GM10248 (cell line): ENCODE measurements at places on chromosomes 4 and X.

- DNase-seq: peak; percentile 24
Observed at GRCh38 chrX:30649859-30650258, 3.4 kb upstream of the GK start.

DNA sequence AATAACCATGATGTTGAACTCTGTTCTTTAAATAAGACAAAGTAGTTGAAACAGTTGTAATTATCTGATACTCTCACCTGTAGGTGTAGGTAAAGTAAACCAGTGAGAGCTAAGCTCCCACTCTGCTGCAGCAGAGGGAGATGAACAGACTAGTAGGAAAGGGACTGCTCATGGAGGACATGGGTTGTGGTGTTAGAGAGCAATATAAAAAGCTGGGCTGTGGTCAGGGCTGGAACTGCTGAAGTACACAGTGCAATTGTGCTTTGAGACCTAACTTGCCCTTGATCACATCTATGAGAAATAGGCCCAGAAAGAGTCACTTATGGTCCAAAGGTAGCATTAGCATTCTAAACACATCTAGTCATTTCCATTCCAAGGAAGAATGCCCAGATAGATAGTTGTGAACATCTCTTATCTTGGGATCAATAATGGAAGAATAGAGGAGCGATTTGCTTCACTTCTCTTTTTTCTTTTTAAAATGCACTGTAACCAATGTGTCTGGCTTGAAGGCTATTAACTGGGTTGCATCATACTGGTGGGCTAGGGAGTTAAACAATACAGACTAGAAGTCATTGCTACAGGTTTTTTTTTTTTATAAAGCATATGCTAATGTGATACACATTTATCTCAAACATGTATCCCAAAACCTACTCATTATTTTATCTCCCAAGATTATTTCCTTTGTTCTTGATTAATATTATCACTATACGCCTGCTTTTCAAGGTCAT lies 251.3 kb upstream of the CENPE start:
- DNase-seq: no peak

DNA sequence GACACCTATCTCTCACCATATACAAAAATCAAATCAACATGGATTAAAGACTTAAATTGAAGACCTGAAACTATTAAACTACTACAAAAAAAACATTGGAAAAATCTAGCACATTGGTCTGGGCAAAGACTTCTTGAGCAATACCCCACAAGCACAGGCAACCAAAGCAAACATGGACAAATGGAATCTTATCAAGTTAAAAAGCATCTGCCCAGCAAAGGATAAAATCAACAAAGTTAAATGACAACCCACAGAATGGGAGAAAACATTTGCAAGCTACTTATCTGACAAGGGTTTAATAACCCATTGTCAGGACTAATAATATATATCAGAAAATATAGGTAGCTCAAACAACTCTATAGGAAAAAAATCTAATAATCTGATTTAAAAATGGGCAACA lies 415.6 kb downstream of the KLHL13 start:
- DNase-seq: no peak

DNA sequence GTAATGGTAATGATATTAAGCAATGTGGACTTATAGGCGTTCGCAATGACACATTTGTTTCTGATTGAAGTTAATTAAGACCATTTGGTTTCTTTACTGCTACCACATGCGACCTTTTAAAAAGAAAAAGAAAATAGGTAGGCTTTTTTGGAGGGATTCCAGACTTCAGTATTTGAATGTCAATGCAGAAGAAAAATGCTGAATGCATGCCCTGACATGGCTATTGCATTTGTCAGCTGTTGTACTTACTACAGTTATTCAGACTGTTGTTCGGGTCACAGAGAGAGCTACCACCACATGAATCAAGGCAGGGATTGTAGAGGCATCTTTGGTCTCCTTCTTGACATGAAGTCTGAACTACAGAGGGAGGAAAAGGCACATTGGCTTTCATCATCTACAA lies 163.7 kb downstream of the CORIN start:
- no peak for DNase-seq

GRCh38 chrX:34918856-34919255 lies 23.7 kb upstream of the FAM47B start:
- DNase-seq: no peak

DNA sequence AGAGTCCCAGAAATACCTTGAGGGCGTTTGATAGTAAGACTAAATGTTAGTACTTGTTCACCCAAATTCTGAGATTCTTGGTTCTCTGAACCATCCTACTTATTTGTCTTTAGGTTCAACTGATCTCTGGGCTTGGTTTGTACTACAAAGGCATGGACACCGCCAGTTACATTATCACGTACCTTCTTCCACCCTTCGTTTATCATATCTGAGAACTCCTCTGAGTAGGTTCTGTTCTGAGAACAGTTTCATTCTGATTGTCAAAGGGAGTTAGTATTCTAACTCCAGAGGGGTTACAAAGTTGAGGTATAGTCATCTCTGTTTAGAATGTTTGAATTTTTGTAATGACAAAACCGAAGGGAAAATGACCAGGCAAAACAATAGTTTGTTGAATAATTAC lies 19.3 kb downstream of the ZFX start:
- DNase-seq: no peak

GRCh38 chr4:184769141-184769765 lies 35.4 kb upstream of the CENPU start:
- DNase-seq: no peak

- DNase-seq: no peak
Observed at GRCh38 chr4:99927566-99927965, 18.9 kb downstream of the DNAJB14 start.

GRCh38 chrX:57752866-57753265 lies 72.8 kb upstream of the NLRP2B start:
- DNase-seq: no peak

DNA sequence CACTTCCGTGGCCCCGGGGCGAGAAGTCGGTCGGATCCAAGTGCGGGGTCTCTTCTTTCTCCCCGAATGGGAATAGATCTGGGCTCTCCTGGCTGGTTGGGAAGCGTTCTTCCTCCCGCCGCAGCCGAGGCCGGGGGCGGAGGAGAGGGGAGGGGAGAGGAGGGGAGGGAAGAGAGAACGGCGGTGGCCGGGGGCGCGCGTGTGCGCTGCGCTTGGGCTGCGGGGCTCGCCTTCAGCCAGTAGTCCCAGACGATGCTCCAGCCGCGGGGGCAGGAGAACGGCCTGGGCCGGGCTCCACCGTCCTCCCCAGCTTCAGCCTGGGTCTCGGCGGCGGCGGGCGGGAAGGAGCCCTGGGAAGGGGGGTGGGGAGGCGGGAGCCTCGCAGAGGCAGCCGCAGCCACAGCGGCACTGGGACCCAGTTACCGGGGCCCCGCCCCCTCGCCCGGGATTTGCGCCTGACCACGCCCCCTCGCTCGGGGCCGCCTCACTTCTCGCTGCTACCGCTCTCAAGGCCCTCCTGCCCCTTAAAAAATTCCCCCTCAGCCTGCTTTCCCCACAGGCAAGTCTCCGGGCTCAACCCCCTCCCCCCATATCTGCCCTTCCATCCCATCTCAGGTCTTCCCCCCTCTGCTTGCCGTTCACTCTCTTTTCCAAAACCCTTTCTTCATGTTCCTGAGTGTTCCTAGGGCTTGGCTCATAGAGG lies at the start of gene FGD1:
TSS of gene FGD1 (minus strand) at position 421 of the 703 bp plus-strand sequence. CDS start 802 bp downstream, outside the sequence.
- DNase-seq: peak; percentile 45

DNA sequence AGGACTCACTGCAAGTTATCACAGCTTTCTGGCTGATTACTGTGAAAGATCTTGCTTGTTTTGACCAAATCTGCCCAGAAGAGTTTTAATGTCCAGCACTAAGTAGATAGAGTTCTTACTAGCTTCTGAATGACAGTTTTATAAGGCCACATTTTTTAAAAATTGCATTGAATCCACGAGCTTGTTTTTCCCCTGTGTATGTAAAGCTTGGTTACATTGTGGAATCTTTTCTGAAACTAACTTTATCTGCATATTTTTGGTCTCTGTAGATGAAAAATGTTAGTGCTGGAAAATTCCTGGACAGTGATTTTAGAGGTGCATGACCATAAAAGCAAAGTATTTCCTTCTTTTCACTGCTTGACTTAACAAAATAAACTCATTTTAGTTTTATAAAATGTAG lies 650.3 kb upstream of the FAM241A start:
- no peak for DNase-seq

- DNase-seq: no peak
Observed at GRCh38 chrX:112832481-112833095, 8.0 kb downstream of the AMOT start.

DNA sequence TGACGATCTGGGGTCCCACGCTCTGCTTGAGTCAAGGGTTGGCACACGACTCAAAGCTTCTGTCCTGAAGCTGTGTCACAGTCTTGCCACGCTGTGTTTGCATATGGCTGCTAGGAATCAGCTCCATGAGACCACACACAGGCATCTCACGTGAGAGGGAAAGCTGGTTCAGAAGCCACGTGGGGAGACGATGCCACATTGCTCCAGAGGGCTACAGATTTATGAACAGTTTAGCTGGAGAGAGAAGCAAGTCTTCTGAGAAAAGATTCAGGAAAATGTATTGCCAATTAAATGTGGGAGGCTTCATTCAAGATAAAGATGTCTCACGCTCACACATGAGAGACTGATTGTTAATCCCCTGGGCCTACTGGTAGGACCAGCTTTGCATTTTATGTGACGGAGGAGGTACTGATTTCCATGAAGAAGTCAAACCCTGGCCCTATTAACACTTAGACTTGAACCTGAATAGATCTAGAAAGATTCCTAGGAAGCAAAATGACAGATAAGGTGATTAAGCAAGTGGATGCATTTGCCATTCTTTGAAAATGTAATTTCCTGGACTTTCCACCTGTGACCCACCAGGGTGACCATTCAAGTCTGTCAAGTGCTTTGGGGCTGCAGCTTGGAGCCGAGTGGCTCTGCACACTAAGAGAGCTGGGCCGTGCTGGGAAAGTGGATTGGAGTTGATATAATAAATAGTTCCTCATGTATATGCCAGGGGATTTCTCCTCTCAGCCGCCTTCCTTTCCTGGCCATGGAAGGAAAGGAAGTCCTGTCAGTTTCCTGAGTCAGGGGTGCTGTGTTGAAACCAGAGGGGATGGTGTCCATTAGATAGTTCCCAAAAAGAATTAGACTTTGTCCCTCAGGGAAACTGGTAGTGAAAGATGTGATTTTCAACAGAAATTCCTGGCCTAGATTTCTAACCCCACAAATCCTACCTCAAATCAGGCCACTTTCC lies 29.0 kb downstream of the ENPP6 start:
- no peak for DNase-seq

DNA sequence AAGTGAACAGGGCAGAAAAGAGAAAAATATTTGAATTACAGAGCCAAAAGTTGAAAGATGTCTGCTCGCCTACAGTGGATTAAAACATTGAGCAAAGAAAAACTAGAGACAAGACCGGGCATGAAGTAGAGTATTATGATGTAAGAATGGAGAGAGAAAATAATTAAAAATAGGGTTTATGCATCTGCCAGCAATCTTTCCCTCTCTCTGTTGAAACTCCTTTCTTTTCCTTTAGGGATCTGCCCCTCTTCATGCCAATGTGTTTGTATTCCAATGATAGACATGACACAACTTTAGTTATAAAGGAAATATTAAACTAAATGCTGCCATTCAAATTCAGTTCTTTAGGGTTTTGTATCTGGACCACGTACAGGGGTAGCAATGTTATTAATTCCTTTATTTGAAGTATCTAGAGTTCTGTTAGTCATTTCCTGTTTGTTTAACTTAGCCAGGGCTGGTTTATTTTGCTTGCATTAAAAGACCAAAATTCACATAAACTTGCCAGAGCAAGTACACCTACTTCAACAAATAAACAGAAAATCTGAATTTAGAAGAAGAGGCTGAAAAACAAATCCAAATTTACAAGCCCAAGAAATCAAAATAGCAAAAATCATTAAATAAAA lies 202.6 kb downstream of the SPOCK3 start:
- DNase-seq: no peak

GRCh38 chrX:141220342-141221008 lies 21.8 kb downstream of the SPANXC start:
- DNase-seq: no peak

GRCh38 chr4:85784348-85784747 lies 309.4 kb downstream of the ARHGAP24 start:
- no peak for DNase-seq

DNA sequence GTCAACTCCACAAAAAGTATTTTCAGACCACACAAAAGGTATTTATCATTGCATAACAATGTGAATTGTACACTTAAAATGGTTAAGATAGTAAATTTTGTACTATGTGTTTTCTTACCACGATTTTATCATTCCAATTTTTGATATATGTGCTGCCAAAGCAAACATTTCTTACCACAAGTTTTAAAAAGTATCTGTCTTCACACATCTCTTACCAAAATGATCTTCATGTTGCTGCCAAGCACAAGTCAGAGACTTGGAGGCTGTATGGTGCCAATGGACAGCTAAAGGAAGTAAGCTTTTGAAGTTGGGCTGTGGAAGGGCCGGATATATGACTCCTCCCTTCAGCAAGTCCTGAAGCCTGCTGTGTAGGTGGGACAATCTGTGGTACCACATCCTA lies 67.9 kb downstream of the TMLHE start:
- no peak for DNase-seq

- no peak for DNase-seq
Observed at GRCh38 chr4:38273407-38273806, 313.2 kb downstream of the PTTG2 start.

- DNase-seq: no peak
Observed at GRCh38 chrX:37847733-37848197, 394 bp upstream of the DYNLT3 start.

- DNase-seq: no peak
Observed at GRCh38 chrX:72203421-72203820, 21.9 kb downstream of the PIN4 start.

- peak; percentile 69 for DNase-seq
Observed at GRCh38 chr4:184416913-184417734, 57.2 kb downstream of the IRF2 start.

- no peak for DNase-seq
Observed at GRCh38 chr4:100889401-100889800, 371.6 kb upstream of the EMCN start.

- no peak for DNase-seq
Observed at GRCh38 chr4:96315815-96316214, 475.9 kb downstream of the PDHA2 start.
